CD4-positive, alpha-beta T cell treated with Interleukin-17A for 4 hours (primary cell): ENCODE measurements at places on chromosomes 12 and 14.
A peak's percentile ranks its signal among the peaks of the same experiment; 100 is the strongest.

- no peak for DNase-seq
Observed at GRCh38 chr14:31968107-31968810, 108.8 kb upstream of the ARHGAP5 start.

DNA sequence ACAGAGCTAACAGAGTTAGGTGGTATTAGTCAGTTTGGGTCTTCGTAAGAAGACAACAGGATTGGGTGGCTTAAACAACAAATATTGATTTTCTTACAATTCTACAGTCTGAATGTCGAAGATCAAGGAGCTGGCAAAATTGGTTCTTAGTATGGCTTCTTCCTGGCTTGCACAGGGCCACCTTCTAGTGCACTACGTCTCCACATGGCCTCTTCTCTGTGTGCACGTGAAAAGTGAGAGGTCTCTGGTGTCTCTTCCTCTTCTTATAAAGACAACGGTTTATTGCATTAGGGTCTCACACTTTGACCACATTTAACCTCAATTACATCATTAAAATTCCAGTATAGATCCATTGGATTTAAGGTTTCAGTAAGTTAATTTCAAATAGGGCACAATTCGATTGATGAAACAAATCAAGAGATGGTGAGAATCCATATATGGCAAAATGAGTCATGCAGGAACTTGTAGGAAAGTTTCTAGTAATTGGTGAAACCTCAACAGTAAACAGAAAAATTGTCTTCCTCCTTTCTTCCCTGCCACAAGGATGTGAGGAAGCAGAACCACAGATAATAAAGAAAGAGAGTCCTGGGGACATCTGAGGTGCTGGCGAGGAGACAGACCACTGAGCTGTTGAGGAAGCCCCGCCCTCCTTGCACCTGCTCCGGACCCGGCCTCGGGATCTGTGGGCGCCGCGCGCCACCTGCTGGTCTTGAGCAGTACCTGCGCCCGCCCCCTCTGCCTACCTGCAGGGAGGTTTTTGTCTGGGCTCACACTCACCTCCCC is 846.7 kb downstream of the TMEM121 start:
- peak; percentile 88 for DNase-seq

DNA sequence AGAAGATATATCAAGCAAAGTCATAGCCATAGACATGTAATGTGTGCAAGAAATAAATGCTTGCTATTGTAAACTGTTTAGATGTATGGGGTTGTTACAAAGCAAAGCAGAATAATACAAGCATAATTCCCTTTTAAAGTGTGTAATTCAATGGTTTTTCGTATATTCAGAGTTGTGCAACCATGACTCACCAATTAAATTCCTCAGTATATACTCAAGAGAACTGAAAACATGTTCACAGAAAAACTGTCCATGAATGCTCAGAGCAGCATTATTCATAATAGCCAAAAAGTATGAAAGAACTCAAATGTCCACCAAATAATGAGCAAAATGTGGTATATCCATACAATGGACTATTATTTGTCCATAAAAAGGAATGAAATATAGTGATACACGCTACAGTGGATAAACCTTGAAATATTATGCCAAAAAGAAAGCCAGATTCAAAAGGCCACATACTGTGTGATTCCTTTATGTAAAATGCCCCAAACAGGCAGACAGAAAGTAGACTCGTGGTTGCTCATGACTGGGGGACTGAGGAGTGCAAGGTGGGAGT is 9.3 kb downstream of the GXYLT1 start:
- DNase-seq = no peak

- DNase-seq = no peak
Observed at GRCh38 chr12:94167756-94168416, 19.5 kb downstream of the PLXNC1 start.

DNA sequence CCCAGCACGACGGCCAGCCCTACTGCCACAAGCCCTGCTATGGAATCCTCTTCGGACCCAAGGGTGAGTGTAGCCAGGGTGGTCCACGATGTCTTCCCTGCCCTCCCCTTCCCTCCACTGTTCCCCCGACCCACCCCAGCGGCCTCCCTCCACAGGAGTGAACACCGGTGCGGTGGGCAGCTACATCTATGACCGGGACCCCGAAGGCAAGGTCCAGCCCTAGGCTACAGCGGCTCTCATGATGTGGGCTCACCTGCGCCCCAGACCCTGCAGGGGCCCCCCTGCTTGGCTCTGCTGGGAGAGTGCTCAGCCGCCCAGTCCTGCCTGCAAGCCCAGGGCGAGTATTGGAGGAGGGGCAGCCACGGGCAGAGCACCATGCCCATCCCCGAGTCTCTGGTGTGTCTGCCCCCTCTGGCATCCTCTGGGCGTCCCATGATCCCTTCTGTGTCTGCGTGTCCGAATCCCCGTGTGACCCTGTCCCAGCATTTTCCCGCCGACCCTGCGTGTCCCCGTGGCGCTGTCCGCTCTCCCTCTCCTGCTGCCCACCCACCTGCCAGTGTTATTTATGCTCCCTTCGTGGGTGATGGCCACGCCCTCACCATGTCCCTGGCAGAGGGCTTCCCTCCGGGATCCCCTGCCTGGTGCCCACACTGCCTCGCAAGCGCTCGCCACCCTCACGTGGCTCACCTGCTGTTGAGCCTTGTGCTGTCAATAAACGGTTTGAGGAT is 5.0 kb downstream of the CRIP2 start:
- peak; percentile 30 for DNase-seq

GRCh38 chr12:31928246-31929026 is 30.8 kb upstream of the RESF1 start:
- DNase-seq = peak; percentile 22

DNA sequence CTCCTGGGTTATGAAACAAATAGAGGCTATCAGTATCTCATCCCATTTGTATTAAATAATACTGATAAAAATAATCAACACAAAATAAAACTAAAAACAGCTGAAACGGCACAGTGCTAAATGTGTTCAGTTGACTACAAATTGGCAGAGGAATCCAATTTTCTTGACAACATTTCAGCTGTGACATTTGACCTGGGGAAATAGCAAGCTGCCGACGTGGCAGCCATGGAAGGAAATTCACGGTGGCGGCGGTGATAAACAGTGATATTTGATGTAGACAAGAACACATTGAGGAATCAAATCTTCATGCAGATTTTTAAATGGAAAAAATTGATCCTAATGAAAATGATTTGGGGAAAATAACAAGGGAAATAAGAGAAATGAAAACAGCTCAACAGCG is 159.1 kb upstream of the RTL1 start:
- DNase-seq = no peak

DNA sequence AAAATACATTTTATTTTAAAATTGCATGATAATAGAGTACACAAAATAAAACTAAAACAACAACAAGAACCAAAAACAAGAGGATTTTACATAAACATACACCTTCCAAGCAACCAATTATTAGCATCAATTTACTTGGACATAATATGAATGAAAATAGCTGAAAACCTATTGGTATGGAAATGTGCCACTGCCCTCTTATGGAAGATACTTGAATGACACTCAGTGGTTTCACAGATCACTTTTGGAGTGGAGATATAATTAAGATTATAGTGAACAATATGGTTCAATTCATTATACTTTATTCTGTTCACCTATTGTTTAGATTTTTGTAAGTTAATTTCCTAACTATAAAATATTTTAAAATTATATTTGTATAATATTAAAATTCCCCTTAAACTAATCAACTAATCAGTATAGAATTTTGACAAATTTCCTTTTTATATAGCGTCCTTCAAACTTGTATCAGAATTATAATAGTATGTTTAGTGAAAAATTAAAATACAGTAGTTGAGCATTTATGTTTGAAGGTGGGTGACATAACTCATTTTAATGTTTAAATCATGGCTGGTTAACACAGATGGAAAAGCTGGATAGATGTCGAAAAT is 70.1 kb downstream of the SLC6A15 start:
- DNase-seq = no peak

GRCh38 chr14:82689948-82690347 is 1156.3 kb upstream of the SEL1L start:
- DNase-seq = no peak

DNA sequence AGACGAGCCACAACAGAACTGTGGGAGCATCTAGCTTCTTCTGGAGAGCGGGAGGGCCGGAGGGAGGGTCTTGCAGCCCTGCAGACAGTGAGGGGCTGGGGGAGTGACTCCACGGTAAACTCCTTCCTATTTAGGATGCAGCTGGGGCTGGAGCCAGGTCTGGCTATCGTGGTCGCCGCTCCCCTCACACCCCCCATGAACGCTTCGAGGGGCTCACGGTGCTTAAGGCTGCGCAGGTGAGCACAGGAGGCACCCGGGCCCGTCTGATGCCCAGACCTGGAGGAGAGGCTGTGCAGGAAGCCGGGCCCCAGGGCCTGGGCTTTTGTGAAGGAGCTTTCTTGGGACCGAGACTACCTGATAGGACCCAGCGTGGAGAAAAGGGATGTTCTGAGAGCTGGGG is 3.9 kb upstream of the GNB3 start:
- no peak for DNase-seq

DNA sequence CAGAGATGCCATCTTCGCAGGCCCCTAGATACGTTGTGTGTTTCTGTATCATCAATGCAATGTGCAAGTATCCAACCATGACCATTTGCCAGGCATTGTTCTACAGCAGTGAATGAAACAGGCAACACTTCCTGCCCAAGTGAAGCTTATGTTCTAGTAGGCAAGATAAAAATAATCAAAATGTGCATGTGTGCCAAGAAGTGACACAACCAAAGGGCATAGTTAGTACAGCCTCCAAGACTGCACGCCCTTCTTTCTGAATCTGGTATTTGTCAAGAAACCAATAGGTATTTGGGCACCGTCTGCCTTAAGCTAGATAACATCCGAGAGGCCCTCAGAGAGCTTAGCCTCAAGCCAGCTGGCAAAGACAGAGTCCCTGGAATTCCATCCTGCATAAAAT is 152.0 kb downstream of the TMEM132C start:
- DNase-seq = no peak

DNA sequence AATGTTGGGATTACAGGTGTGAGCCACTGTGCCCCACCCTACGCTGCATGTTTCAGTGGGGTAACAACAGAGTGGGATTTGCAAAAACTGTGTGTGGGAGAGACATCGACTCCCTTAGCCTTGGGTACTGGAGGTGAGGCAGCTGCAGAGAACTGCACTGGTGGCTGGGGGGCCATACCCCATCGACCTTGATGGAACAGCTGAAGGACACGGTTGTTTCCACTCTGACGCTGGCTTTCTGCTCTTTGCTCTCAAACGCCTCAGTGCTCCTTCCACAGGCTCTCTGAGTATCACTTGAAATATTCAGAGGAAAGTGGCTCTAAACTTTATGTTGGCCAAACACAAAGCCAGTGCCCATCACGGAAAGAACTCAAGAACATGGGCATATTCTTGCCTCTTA is 30.8 kb upstream of the LRRC10 start:
- no peak for DNase-seq

DNA sequence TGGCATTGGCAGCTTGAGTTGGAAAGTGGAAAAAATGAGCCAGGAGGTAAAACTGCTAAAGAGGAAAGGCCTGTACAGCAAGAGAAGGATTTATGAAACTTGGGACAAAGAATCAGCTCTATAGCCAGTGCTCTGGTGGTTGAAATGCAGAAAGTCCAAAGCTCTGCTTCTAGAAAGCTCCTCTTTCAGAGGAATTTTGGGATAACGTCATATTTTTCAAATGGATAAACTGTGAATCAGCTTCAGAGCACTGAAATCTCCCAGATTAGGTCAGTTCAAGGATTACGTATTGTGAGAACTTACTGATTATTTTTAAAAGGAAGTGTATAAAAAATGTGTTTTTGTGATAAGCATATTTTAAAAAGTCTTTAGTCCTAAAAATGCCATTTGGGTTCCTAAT is 203.1 kb upstream of the CNOT2 start:
- no peak for DNase-seq

- DNase-seq = peak; percentile 24
Observed at GRCh38 chr12:120453977-120454376, 7.7 kb downstream of the GATC start.

DNA sequence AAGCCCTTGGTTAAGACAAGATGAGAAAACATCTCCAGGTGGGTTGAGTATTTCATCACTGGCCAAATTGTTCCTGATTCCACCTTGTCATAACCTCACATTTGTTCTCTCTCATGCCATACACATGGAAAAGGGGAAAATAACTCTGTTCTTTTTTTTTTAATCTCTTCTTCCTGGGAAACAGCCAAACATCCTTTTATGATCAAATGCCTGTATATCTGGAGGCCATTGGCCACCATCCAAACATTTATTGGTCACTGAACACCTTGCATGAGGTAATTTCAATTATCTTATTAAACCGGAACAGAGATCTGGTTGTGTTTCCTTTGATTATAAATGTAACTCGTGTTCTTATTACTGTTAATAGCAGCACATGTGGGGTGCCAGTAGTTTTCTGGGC is 469.6 kb downstream of the NPAS3 start:
- no peak for DNase-seq

- no peak for DNase-seq
Observed at GRCh38 chr14:98183556-98183955, 1088.4 kb downstream of the BCL11B start.

GRCh38 chr12:25266497-25266896 is 15.8 kb upstream of the KRAS start:
- no peak for DNase-seq

GRCh38 chr14:92217936-92218335 is 96.2 kb downstream of the CPSF2 start:
- no peak for DNase-seq

- no peak for DNase-seq
Observed at GRCh38 chr14:67059596-67059995, 129.6 kb upstream of the GARIN2 start.

DNA sequence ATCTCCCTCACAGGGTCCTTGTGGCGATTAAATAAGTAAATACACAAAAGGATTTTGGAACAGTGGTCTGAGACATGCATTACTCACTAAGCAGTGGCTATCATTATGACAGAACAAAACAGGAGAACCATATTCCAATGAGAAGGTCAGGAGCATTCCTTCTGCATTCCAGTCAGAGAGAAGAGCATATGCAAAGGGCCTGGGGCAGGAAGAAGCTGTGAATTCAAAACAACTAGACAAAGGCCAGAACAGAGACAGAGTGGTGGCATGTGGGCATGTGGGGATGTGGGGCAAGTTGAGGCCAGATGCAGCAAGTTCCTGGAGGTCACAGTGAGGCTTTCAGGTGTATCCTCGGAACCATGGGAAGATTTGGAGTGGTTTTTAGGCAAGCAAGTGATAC is 70.1 kb upstream of the VRK1 start:
- no peak for DNase-seq

GRCh38 chr14:72962829-72963312 is 36.6 kb downstream of the DCAF4 start:
- no peak for DNase-seq

DNA sequence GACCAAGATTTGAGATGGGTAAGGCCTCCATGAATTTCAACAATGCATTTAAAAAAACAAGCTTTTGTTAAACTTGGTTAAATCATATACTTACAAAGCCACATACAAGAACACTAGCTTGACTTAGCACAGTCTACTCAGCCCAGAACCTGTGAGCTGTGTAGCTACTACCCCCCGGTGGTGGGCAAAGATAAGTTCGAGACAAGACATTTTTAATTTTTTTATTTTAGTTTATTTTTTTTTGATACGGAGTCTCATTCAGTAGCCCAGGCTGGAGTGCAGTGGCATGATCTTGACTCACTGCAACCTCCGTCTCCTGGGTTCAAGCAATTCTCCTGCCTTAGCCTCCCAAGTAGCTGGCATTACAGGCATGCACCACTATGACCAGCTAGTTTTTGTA is 3.7 kb upstream of the NECAP1 start:
- DNase-seq = peak; percentile 78
